ENCODE measurements at places on chromosomes 2 and 18.

DNA sequence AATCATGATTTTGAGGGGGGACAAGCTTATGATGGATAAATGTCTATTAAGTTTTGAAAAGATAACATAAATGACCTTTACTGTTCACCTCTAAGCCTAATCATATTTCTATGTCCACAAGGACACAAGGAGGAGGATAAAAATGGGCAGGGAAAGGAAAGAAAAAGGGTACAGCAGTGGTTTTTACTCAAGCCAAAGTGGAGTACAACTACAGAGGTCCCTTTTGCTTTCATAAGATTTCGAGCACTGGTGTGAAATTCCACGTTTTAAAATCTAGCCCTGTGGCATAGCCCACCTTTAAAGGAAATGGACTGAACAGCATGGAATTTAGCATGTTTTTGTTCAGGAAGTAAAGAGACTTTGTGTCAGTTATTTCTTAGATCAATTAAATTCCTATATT is 19.2 kb downstream of the FN1 start:
- DNase-seq: no peak

GRCh38 chr18:49560624-49561288 is 1.1 kb upstream of the LIPG start:
- DNase-seq: no peak

DNA sequence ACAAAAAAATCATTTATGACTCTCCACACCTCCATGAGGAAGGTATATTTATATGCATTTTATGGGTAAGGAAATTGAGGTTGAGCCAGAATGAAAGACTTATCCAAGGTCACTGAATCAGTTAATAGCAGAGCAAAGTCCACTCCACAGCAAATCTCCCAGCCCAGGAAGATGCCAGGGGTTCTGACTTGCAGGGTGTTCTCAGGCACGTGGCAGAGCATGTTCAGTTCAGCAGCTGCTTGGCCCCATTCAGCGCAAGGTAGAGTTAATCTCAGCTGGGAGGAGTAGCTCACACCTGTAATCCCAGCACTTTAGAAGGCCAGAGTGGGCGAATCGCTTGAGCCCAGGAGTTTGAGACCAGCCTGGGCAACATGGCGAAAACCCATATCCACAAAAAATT is 17.8 kb upstream of the DGKD start:
- DNase-seq: no peak

- DNase-seq: no peak
Measured at GRCh38 chr2:53576166-53576565, 191.4 kb upstream of the CHAC2 start.

DNA sequence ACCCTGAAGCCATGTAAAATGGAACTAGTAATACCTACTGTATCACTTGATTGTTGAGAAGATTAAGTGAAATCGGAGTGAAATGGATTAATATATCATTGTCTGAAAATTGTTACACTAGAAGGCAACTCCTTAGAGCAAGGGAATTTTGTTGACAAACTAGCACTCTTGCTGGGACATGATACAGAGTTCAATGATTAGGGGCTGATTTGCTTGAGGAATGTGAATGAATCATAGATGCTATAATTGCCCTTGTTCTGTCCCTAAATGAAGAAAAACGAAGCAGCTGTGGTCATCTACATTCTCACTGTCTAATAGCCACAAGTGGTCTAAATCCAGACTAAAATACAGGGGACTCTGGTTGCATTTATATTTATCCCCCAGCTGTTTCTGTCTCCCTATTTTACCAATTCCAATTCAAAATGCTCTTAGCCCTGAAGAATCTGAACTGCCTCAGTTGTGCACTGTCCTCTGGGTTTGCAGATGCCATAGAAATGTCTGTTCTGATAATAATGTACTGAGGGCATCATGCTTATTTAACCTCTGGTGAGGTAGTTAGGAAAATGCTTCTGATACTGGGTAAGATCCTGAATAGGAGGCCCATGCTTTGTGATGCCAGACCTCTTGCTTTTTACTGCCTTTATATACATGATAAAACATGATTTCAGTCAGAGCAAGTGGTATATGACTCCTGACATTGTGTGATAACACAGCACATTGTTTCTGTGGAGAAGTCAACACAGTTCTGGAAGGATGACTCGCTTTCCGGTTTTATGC is 382.1 kb downstream of the NRXN1 start:
- no peak for DNase-seq

Measured in NCI-H460 (cell line).